ENCODE measurements at places on chromosomes 4 and X.

DNA sequence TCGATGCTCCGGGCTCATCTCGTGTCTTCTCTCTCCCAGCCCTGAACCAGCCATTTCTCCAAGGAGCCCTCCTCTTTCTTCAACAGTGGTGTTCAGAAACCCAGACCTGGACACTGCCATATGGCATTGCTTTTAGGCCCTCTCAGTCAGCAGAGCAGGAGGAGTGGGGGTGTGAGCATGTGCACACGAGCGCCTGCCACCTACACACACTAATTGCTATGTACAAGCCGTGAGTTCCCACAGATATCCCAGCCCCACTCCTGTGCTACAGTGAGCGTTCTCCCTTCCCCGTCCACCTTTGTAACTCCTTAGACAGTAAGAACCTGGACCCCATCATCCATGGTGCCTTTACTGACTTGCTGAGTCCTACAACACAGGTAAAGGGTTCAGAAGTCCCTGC is 53.8 kb downstream of the TNIP2 start:
- no peak for DNase-seq

GRCh38 chrX:15856222-15856587 is 1.6 kb upstream of the AP1S2 start:
- no peak for DNase-seq

DNA sequence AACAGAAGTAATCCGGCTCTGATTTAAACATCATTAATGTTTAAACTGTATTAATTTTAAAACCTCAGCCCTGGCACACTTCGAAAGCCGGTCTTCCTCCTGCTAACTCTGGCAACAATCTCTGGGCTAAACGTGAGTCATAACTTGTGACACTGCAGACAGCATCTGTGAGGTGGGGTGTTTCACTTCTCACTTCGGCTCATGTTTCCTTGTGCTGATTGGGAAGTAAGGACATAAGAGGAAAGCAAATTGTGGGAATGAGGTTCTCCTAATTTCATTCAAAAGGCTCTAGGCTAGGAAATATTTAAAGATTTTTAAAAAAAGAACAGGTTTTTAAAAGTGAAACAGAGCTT is 139.9 kb upstream of the USP9X start:
- no peak for DNase-seq

GRCh38 chrX:7351926-7352325 is 204.0 kb upstream of the PUDP start:
- no peak for DNase-seq

Data from CD4-positive, alpha-beta T cell treated with Interleukin-15 for 1 hour (primary cell).